ENCODE measurements at places on chromosomes 2 and 18.

DNA sequence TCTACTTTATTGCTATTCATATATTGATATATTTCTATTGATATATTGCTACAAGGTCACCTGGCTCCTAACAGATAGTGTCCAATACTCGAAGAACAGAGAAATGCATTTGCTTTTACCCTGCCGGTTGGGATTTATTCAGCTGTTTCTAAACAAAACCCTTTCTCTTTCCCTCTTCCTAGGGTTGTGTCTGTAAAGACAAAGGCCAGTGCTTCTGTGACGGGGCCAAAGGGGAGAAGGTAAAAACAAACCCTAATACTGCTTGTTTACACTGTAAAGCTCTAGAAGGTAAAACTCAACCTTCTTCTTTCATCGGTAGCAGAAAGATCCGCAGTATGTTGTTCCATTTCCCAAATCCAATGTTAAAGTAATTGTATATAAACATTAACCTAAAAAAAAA lies 73.4 kb downstream of the COL4A3 start:
- no peak for DNase-seq

DNA sequence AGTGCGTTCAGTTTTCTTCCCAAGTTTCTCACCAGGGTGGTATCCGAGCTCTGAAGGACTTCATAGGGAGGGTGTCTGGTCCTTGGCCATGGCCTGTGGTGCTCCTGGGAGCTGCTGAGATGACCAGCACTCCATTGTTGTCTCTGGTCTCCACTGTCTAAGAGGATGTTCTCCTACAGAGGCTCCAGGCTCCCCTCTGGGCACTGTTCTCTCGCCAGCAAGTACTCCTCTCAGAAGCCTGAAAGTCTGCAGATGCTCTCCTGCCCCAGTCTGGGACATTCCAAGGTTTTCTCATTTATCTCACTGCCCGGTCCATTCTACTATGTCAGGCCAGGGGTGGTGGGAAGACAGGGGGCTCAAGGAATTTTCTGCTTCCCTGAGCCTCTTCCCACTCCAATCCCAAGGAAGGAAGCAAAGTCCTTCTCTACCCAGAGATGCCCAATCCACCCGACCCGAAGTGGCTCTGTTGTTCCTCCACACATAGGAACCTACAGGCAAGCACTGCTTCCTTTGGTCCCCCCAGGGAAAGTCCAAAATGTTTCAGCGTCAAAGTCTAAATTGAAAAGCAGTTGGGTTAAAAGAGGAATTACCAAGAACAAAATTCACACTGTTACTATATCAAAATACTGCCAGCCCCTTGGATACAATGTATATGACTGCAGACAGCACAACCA lies 110.5 kb downstream of the GYPC start:
- no peak for DNase-seq

GRCh38 chr2:203451689-203452088 lies 83.4 kb downstream of the RAPH1 start:
- no peak for DNase-seq

GRCh38 chr2:10220045-10220901 lies 82.4 kb upstream of the HPCAL1 start:
- DNase-seq = no peak

- DNase-seq = no peak
Measured at GRCh38 chr2:44479127-44479887, 117.6 kb downstream of the CAMKMT start.

DNA sequence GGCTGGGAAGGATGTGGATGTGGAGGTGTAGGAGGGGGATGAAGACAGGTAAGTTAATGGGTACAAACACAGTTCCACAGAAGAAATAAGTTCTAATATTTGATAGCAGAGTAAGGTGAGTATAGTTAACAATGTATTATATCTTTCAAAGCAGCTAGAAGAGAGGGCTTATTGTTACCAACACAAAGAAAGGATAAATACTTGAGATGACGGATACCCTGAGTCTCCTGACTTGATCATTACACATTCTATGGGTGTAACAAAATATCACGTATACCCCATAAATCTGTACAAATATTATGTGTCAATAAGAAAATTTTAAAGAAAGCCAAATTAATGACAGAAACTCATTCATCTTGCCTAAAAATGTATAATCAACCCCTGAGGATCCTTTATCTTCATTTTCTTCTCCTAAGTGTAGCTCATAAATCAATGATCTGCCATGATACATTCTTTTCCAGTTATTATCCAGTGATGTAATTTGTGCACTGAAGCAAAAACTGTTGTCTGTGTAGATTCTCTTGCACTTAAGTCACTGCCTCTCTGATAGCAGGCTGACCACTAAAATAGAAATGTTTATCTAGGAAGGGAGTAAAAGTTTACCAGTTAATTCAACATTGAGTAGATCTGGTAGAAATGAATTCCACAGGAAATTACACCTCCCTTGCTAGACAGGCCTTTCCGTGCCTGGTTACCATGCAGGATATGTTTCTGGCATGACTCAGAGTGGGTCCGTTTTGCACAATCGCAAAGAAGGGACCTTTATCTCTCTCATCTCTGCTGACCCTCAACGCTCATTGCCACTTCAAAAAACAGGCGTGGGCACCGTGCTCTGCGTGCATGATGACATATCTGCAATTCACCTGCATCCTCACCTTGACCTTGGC lies 249.7 kb upstream of the NCKAP5 start:
- DNase-seq = no peak

GRCh38 chr2:58466804-58467203 lies 225.7 kb upstream of the FANCL start:
- DNase-seq = no peak

GRCh38 chr2:177799531-177799930 lies 273.0 kb downstream of the PDE11A start:
- no peak for DNase-seq

GRCh38 chr2:64211276-64211921 lies 67.2 kb upstream of the PELI1 start:
- DNase-seq = no peak
